T-helper 2 cell (primary cell): ENCODE measurements at places on chromosomes 3 and 15.
A peak's percentile ranks its signal among the peaks of the same experiment; 100 is the strongest.

DNA sequence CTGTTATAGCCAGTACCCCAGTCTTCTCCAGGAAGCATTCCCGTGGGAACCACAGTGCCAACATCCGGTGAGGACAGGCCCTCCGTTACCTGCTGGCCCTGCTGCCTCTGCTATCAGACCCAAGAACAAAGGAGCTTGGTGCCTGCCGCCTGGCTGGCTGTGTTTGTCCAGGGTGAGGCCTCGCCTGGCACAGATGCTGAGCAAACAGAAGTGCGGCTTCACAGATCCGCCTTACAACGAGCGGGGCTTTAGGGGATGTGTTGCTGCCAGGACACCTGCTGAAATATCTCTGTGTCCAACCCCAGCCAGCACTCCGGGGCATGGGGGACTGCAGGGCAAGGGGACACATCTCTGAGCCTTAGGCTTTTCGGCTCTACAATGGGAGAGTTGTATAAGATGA is 2.2 kb upstream of the EPHB3 start:
- DNase-seq, result no peak

GRCh38 chr15:100898152-100898490 is 18.5 kb downstream of the ALDH1A3 start:
- DNase-seq, result no peak

DNA sequence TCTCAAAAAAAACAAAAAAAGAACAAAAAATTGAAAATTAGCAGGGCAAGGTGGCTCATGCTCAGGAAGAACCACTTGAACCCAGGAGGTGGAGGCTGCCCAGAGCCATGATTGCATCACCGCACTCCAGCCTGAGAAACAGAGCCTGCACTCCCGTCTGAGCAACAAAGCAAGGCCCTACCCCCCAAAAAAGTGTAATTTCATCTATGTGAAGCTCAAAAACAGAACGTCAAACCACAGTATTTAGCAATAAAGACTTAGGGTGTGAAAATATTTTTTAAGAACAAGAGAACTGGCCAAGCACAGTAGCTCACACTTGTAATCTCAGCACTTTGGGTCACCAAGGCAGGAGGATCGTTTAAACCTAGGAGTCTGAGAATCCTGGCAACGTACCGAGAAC is 38.2 kb downstream of the STAG1 start:
- DNase-seq, result no peak

DNA sequence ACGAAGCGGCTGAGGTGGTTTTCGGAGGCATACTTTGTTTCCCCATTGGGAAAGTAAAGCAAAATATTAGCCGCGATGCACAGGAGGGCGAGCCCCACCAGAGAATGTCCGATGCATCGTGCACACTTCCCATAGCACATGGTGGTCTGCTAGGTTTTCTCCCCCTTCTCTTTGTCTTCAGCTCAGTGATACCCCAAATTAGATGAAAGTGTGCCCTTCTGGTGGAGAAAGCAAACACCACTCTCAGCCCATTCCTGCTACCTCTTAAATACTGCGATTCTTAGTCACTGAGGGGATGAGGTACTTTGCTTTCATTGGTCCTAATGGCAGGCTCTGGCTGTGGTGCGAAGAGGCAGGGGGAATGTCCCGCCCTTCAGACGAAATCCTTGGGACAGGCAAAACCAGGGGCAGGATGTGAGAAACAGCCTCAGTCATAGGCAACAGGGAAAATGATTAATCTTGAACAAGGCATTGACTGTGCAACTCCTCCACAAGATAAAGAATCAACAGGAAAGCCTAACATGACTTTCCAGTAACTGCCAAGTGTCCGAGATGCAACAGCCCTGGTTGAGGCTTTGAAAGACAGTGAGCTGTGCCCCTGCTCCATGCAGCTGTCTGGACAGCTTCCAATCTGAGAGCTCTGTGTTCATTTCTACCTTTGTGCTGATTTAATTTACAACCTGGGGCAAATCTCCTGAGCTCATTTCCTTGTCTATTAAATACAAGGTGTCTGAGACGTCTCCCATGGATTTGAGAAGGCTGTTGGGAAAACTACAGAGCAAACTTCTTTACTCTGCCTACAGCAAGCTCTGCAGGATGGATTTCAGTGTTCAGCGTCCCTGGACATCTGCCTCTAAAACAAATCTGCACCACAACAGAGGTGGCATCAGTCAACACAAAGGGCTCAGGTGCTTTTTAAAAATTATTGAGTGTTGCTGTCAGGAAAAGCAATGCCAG is at the start of gene TM4SF1:
Gene TM4SF1 (minus strand): TSS at position 242 of the 957 bp plus-strand sequence. CDS start 102 bp downstream, at position 140.
- no peak for DNase-seq

DNA sequence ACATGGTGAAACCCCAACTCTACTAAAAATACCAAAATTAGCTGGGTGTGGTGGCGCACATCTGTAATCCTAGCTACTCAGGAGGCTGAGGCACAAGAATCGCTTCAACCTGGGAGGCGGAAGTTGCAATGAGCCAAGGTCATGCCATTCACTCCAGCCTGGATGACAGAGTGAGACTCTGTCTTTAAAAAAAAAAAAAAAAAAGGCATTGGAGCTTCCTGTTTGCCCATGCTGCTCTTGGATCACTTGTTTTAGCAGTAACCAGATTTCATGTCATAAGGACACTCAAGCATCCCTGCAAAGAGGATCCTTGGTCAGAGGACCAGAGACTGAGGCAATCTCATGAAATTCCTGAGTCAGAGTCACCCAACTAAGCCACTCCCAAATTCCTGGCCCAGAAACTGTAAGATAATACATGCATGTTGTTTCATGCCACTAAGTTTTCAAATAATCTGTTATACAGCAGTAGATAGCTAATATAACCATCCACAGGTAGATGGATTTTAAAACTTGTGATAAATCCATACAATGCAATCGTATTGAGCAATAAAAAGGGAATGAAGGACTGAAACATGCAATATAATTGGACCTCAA is 82.0 kb upstream of the XXYLT1 start:
- no peak for DNase-seq

DNA sequence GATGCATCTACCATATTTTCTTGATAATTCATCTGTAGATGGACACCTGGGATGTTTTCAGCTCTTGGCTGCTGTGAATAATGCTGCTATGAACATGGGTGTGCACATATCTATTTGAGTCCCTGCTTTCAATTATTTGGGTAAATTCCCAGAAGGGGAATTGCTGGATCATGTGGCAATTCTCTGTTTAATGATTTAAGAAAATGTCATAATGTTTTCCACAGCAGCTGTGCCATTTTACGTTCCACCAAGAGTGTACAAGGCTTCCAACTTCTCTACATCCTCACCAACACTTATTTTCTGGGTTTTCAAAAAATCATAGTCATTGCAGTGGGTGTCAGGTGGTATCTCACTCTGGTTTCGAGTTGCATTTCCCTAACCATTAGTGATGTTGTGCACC is 64.4 kb downstream of the NSMCE3 start:
- no peak for DNase-seq

DNA sequence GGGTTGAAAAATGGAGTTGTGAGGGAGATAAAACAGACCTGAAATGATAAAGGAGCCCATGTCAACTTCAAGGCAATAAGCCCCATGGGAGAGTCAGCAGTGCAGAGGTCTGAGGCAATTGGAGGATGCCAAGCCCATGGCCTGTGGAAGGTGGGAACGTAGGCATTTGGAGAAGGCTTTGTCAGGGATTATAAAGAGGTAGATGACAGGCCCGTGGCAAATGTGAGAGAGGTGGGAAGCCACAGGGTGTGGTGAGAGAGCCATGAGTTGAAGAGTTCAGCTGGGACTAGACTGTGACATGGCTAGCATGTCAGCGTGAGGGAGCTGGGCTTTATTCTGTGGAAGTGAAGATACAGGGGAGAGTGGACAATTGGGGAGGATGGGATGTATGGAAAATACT is 35.4 kb downstream of the MFSD1 start:
- DNase-seq, result no peak

DNA sequence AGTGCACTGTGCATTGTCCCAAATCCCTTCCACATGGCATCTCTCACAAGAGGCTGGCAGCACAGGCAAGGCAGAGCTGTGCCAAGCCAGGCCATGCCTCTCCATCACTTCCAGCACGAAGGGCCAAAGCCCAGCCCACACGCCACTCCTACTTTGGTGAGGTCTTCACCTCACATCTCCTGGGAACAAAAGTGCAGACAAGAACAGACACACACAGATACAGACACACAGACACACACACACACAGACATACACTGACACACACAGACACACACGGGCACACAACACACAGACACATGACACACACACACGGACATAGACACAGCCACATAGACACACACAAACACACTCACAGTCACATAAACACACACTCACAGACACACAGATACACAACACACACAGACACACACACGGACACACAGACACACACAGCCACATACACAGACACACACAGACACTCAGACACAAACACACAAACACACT is 233.3 kb downstream of the UACA start:
- DNase-seq, result no peak

DNA sequence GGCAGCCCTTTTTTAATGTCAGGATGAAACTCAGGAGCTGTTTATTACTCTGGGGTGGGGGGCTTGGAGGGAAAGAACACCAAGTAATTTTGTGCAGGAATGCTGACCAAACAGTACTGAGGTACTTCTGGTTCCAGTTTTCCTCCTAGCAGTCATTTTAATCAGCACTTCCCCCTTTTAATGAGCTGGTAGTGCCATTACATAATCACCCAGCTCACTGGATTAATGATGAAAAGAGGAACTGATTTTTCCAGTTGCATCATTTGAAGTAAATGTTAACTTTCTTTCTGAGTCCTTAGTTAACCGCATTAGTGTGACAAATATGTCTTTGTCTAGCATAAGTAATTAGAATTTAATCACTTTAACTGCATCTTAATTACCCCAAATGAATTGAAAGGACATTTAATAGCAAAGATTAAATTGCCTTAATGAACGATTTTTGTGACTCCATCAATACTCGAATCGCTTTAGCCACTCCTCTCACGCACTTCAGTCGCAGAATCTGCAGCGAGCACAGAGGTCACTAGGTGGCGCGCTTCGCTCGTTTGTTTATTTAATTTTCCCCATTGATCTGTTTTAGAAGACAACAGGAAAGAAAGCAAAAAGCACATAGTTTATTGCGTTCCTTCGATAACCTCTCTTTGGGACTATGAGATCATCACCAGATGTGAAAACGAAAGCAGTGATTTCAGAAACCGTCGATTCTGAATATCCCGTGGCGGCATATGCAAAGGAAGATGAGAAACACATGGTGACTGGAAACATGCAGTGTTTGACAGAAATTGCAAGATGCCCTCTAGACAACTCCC is 9.8 kb downstream of the ONECUT1 start:
- peak; percentile 68 for DNase-seq

DNA sequence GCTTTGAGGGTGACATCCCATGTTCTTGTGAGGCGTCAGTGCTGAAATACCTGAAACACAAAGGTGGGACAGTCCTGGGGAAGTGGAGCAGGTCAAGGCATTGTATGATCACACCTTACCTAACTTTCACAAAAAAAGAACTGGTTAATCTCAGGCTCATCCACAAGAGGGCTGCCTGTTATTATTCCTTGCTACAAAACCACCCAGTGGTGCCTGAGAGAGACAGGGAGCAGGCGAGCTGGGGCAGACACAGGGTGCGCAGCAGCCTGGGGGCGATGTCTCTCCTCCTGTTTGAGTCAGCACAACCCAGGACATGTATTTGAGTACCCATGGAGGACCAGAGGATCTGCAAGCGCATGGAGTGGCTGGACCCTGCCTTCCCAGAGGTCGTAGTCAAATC is 316.8 kb upstream of the ATP10A start:
- DNase-seq, result no peak

- DNase-seq, result no peak
Observed at GRCh38 chr15:42286445-42287029, 13.3 kb upstream of the TMEM87A start.

DNA sequence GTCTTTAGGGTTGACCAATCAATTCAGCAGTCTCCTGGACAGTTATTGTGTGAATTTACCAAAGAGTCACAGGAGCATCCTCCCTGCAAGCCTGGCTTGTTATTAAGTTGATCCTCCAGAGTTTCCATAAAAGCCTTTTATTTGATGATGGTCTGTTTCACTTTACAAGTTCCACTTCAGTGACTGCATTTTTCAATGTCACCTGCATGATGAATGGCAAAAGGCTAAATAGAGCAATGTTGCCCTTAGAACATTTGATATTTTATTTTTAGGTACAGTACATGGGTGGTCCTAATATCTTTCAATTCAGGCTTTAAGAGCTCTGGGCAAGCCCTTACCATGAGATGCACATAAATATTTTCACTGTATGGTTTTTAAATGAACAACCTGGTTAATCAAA is 22.6 kb downstream of the GUCA1C start:
- no peak for DNase-seq

GRCh38 chr15:78050441-78050809 is 27.1 kb downstream of the TBC1D2B start:
- peak; percentile 79 for DNase-seq

GRCh38 chr3:171809611-171809860 is 747 bp downstream of the PLD1 start:
- no peak for DNase-seq

DNA sequence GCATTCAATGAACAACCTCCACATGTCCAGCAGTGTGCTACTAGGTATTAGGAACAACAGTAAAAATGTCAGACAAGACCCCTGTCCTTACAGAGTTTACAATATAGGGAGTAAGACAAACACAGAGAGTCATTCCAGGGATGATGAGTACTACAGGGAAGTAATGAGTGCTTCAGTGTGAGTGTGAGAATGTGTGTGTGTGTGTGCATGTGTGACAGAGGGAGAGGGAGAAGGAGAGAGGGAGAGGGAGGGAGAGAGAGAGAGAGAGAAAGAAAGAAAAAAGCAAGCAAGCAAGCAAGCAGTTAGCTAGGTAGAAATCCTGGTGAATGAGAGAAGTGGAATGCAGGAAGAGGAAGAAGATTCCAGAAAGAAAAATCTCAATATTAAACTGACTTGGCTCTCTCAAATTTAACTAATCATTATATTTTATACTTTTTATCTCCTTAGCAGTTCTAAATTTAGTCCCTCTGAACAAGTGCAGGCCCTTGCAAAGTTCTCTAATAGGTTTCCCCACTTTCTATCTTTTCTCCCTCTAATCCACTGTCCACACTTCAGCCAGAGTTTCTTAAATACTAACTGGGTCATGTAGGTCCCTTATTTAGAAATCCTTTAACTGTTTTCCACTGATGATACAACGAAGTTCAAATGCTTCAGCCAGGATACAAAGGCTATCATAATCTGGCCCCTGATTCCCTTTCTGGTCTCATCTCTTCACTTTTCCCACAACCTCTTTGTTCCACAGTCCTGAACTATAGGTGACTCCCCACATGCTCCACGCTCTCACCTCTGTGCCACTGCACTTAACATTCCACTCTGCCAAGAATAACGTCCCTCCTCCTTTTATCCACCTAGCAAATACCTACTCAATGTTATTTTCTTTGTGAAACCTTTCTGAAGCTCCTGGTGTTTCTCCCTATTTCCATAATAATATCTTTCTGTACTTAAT is 10.3 kb downstream of the DCBLD2 start:
- DNase-seq, result no peak

- no peak for DNase-seq
Observed at GRCh38 chr3:42229942-42230688, 35.9 kb downstream of the CCK start.

GRCh38 chr15:83446904-83447709 is at the start of gene SH3GL3:
SH3GL3 (plus strand) TSS chr15:83447341; CDS start chr15:83447534, 193 bp downstream.
- DNase-seq, result no peak

GRCh38 chr3:30347679-30348216 is 258.7 kb upstream of the TGFBR2 start:
- DNase-seq, result no peak
